Activated CD4-positive, alpha-beta T cell treated with anti-CD3 and anti-CD28 coated beads for 36 hours (primary cell): ENCODE measurements at places on chromosomes 6 and 20. TPM values are rescaled to one million over a fixed set of nuclear protein-coding genes. Genes with fewer than 3 reads are reported as not detected.
A peak's percentile ranks its signal among the peaks of the same experiment; 100 is the strongest.

The HLA-DMB gene
- total RNA-seq: 2.3 TPM

The TULP4 gene
- total RNA-seq: 14.3 TPM

GRCh38 chr6:17280552-17281090 is 540 bp upstream of the RBM24 start:
- DNase-seq: peak; percentile 36

DNA sequence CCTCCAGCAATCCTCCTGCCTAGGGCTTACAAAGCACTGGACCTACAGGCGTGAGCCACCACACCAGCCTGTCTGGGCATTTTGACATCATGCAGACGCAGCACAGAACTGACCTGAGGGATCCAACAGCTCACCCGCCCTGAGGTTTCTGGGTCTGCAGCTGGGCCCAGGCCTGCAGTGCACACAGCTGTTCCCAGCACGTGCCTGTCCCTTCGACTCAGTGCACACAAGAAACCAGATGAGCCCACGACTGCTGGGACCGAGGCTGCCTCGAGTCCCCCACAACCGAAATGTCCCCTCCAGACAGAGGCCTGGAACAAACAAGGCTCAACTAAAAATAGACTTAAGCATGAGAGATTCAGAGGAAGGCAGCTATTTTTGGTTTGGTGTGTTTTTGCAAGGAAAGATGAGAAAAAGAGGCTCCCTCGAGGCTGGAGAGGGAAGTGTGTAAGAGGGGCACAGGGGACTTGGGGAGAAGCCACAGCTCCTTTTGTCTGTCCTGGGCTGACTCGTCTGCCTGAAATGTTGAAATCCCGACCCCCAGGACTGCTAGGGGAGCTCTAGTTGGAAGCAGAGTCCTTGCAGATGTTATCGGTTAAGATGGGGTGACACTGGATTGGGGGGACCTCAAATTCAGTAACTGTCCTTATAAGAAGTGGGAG is 66.3 kb downstream of the YTHDF1 start:
- no peak for DNase-seq

DNA sequence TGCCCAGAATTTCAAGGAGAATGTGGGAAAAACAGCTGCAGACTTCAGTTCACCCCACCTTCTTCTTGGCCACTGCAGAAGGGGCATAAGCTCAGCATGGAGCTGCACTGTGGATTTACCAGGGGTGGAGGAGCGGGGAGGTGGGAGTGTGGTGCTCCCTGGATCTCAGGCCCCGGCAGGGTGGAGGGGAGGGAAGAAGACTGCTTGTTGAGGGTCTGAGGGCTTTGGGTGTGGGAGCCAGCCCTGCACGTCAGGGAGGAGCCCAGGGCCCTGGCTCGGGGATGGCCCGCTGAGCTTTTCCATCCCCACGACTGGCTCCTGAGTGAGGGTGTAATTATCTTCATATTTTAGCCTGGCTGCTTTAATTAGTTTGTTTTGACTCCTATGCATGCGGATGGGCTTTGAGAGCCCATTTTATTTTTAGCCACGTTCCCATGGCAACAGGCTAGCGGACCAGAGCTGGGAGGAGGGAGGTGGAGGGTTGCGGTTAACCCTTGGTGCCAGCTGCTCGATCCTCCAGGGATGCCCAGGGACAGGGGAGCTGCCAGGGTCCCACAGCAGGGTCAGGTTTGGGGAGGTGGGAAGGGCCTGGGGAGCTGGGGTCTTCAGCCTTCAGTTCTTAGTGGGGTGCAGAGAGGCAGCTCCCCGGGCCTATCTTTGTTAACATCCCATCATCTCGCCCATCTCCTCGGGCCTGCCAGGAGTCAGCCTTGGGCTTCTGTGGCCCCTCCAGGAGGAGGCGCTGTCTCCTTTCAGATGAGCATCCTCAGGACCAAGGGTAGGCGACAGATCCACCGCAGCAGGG is 68.2 kb downstream of the RAB44 start:
- DNase-seq: peak; percentile 92

GRCh38 chr6:25178336-25179035 is 100.7 kb upstream of the CARMIL1 start:
- no peak for DNase-seq
